WTC11 (cell line): ENCODE measurements at places on chromosomes 4 and X. TPM values are rescaled to one million over a fixed set of nuclear protein-coding genes. Genes with fewer than 3 reads are reported as not detected.

The FRMPD4 gene
- total RNA-seq = 1.1 to 1.4 TPM (median 1.3 TPM) in 3 replicates

The PJA1 gene
- total RNA-seq = 37.9 to 43.1 TPM (median 39.9 TPM) in 3 replicates

- peaks cover 10% of the 10 kb centered on the region; the same call in 1 of the 2 replicates for H3K27me3 ChIP-seq
- peaks cover 6% of the 10 kb centered on the region; the same call in 1 of the 2 replicates for H3K36me3 ChIP-seq
- H3K27ac ChIP-seq = 0 out of 2 replicates have a peak within 1 kb of the TSS, but pooled peaks have one; percentile 27
- H3K4me1 ChIP-seq = peaks cover 28% of the 10 kb centered on the region
- H3K4me3 ChIP-seq = peak within 1 kb of the TSS; percentile 84
Observed at GRCh38 chr4:47837908-47838294, at the start of gene CORIN. CORIN (minus strand) TSS chr4:47838067; CDS start chr4:47837949, 118 bp downstream.

GRCh38 chr4:57090079-57090478, 20.1 kb downstream of the IGFBP7 start:
- peaks cover 8% of the 10 kb centered on the region for H3K27me3 ChIP-seq
- H3K36me3 ChIP-seq = peaks cover 9% of the 10 kb centered on the region
- no peak overlapping the region for H3K4me3 ChIP-seq
- H3K27ac ChIP-seq = no peak overlapping the region

GRCh38 chr4:25928379-25929297, 14.6 kb downstream of the SMIM20 start:
- H3K27ac ChIP-seq = peak overlapping the region; percentile 41; the same call in 1 of the 2 replicates
- no peak overlapping the region for H3K4me3 ChIP-seq
- DNase-seq = no peak
- no peaks in the 10 kb centered on the region for H3K27me3 ChIP-seq
